ENCODE measurements at places on chromosomes 1 and 21.
A peak's percentile ranks its signal among the peaks of the same experiment; 100 is the strongest.

- DNase-seq: peak; percentile 26
Observed at GRCh38 chr1:244047621-244048255, 3.3 kb upstream of the ZBTB18 start.

DNA sequence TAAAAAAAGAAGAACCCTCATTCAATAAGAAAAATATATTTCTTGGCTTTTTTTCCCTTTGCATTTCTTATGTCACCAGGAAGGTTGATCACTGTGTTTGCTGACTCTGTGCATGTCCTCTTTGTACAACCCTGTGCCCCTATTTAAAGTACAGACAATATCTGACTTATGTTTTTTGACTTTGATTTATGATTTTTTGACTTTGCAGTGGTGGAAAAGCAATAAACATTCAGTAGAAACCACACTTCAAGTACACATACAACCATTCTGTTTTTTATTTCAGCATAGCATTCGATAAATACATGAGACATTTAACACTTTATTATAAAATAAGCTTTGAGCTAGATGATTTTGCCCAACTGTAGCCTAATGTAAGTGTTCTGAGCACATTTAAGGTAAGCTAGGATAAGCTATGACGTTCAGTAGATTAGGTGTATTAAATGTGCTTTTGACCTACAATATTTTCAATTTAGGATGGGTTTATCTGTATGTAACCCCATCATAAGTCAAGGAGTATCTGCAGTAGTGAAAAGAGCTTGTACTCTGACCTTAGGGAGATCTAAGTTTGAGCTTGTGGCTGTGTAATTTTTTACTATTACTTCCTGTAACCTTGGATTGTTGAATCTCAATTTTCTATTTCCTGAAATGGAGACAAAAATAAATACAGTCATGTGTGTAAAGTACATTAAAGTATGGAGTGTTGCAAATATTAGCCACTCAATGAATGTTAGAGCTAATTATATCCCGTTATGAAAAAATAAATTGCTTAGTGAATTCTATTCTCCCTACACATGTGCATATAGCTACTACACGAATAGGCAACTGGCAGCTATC is 1.2 kb downstream of the RNASEL start:
- no peak for DNase-seq

GRCh38 chr21:26170471-26171257 is at the start of gene APP:
APP (minus strand) TSS chr21:26170770; CDS start chr21:26170620, 150 bp downstream.
- DNase-seq: peak; percentile 93

DNA sequence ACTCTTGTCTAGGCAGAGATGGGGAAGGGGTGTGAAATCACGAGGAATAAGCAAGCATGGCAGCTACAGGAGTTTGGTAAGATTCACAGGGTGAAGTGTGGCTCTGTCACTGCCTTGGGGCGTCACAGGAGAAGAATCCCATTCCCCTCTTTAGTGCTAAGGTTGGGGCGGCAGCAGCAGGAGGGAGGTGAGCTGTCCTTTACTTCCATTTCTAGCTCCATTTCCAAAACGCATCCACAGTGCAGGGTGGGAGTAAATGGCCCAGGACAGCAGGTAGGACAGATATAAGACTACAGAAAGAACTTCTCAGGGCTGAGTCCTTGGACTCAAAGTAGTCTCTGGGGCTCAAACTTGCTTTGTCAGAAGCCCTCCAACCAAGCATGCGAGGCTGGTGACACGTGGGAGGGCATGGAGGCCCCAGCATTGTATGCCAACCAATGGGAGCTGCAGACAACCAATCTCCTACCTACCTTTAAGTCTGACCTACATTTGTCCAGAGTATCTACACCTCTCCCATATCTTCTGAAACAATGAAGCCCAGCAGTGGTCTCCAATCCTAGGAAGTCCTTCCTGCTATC is 8.5 kb downstream of the MEF2D start:
- DNase-seq: no peak

GRCh38 chr1:47696404-47696736 is 258.5 kb downstream of the FOXD2 start:
- DNase-seq: no peak

GRCh38 chr1:10795276-10796021 is 997 bp downstream of the CASZ1 start:
- DNase-seq: no peak

DNA sequence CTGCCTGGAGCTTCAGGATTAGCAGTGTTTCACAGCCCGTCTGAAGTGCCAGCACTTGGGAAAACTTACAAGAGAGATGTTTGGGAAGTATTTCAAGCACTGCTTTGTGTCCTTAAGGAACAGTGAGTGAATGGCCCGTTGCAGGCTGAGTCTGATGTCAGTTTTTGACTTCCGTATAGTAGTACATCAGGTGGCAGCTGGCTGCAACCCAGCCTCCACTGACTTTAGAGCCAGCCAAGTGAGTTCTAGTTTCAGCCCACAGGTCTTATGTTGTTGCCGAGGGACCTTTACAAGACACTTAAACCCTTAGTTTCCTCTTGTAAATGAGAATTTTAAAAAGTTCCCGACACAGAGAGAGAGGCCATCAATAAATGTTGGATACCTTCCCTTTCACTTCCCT is 35.0 kb downstream of the UCK2 start:
- no peak for DNase-seq

- DNase-seq: no peak
Observed at GRCh38 chr1:30847358-30847972, 61.1 kb downstream of the SDC3 start.

- DNase-seq: no peak
Observed at GRCh38 chr1:239742416-239743109, 349.1 kb upstream of the FMN2 start.

DNA sequence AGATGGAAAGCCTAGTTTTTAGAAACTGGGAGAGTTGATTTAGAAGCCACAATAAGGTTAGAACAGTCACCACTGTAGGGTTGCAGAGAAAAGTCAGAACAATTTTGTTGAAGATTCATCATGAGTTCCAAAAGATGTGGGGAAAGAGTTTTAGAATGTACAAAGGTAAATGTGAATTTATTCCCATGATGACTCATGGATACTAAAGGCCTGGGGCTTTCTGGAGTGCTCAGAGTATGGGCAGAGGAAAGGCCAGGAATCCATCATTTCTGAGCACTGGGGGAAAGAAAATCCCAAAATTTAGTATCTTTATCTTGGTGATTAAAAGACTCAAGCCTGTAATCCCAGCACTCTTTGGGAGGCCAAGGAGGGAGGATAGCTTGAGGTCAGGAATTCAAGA is 17.8 kb downstream of the YBX1 start:
- DNase-seq: no peak

DNA sequence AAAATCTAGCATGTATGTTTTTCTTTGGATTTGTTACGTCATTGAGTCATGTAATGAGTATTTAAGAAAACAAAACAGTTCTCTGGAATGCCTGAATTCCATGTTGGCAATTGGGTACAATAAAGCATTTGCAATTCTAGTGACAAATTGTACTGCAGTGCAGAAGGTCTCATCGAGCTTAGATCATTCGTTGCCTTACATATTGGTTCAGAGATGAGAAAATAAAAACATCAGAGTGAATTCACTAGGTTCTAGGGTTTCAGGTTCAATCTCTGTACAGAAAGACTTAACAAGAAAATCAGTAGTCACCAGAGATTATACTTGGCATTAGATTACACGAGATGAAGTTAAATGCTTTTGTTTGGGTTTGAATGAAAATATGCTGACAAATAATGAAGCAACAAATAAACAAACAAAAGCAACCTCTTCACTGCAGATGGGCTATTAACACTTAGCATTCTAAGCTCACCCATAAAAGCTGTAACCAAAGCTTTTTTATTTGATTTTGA is 124.7 kb downstream of the RYR2 start:
- DNase-seq: no peak

DNA sequence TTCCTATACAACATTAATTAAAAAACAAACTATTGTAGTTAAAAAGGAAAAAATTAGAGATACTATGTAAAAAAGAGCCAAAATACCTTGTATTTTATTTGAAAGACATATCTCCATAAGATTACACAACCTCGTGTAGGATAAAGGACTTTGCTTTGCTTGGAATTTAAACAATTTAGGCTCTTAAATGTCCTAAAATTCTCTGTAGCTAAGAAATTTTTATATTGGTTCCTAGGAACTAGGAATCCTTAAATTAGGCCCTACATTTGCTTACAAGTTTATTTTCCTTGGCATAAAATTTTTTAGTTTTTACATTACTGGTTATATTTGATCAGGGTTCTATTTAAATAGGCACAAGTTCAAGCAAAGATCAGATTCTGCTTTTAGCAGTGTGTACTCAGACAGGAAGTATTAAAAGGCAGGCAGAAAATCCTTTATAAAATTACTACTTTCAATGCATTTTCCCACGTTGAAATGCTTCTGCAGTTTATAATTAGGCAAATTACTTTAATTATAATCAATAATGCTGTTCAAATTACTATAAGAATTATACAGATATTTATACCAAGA is 3.4 kb upstream of the ANGPTL3 start:
- no peak for DNase-seq

GRCh38 chr1:87712261-87713010 is 383.8 kb downstream of the LMO4 start:
- DNase-seq: peak; percentile 17

DNA sequence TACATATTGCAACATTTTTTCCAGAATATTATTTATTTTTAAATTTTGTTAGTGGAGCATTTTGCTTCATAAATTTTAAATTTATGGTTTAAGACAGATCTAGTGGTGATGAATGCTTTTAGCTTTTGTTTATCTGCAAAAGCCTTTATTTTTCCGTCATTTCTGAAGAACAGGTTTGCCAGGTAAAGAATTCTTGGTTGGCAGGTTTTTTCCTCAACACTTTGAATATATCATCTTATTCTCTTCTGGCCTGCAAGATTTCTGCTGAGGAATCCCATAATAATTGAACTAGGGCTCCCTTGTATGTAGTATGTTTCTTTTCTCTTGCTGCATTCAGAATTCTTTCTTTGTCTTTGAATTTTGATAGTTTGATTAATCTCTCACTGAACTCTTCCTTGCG is 50.8 kb upstream of the SAMD13 start:
- DNase-seq: no peak

DNA sequence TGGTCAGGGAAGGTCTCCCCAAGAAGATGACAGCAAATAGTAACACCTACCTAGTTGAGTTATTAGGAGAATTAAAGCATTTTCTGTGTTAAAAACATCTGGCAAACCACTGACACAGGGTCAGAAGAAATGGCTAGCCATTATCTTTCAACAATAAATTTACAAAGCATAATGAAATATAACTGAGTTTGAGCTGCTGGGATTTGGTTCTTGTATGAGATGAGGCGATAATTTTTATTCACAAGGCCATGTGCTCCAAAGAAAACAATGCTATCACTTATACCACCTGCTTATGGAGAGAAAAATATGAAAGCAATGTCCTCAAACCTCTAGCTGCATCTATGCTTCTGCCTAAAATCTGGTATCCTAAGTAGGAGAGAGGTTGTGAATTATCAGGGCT is 202.3 kb downstream of the CRB1 start:
- no peak for DNase-seq

- no peak for DNase-seq
Observed at GRCh38 chr1:234956821-234957329, 171.8 kb downstream of the TOMM20 start.
